Upper lobe of right lung (tissue), 1 donor: ENCODE measurements at places on chromosomes 1 and 21.
A peak's percentile ranks its signal among the peaks of the same experiment; 100 is the strongest.

DNA sequence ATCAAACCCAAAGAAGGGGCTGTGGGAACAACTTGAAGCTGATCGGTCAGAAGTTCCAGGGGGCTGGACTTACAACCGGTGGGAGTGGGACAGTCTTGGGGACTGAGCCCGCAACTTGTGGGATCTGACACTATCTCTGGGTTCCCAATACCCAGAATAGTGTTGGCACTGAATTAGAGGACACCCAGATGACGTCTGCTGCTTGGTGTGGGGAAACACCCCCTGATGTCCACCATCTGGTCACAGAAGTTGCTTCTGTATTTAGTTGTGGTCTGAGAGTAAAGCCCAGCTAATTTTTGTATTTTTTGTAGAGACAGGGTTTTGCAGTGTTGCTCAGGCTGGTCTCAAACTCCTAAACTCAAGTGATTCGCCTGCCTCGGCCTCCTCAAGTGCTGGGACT, 28.8 kb downstream of the SERBP1 start:
- no peaks in the 10 kb centered on the region for H3K27me3 ChIP-seq
- H3K36me3 ChIP-seq, result no peaks in the 10 kb centered on the region
- no peak for DNase-seq
- no peak overlapping the region for H3K4me3 ChIP-seq
- no peak overlapping the region for H3K27ac ChIP-seq
- H3K4me1 ChIP-seq, result peaks cover 13% of the 10 kb centered on the region

DNA sequence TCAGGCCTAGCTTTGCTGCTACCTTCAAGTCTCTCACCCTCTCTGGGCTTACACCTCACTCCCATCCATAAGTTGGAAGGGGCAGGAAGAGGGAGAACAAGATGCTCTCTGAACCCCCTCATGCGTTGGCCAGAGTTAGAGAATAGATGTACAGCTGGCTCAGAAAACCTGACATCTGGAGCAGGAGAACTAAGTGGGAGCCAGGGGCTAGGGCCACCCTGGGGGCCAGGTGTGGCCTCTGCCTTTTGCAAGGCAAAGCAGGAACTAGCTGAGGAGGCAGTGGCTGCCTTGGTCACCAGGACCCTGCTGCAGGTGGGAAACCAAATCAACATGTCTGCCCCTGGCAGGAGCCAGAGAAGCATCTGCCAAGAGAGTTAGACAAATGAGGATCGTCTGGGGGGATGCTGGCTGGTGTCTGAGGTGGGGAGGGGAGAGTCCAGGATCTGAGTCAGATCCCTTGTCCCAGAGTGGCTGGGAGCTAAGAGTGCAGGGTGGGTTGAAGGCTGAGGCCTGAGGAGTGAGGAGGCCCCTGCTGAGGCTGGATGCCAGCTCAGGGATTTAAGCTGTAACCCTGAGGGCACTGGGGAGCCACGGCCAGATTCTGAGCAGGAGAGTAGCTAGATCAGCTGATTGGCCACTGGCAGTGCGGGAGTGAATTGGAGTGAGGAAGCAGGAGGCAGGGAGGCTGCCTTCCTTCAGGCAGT, 115.0 kb downstream of the EPHB2 start:
- DNase-seq, result no peak
- no peak overlapping the region for H3K4me3 ChIP-seq
- H3K36me3 ChIP-seq, result no peaks in the 10 kb centered on the region
- no peaks in the 10 kb centered on the region for H3K27me3 ChIP-seq
- no peak overlapping the region for H3K27ac ChIP-seq
- H3K4me1 ChIP-seq, result no peaks in the 10 kb centered on the region

DNA sequence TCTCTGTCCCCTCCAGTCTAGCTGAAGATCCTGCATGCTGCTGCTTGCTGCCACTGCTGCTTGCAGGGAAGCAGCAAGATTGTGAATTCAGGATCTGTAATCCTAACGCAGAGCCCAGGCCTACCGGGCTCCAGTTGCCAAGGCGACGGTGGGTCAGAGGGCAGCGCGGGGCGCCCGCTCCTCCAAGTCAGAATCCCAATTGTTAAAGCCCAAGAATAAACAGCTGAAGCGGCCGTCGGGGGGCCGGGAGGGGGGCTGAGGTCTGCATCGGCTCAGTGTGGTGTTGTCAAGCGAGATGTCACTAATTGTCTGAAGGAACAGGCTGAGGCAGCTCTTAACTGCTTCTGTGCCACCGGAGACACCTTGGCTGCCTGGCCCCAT, 36.8 kb downstream of the AHDC1 start:
- H3K4me1 ChIP-seq, result peaks cover 79% of the 10 kb centered on the region
- no peaks in the 10 kb centered on the region for H3K36me3 ChIP-seq
- DNase-seq, result no peak
- no peak overlapping the region for H3K4me3 ChIP-seq
- H3K27me3 ChIP-seq, result no peaks in the 10 kb centered on the region

DNA sequence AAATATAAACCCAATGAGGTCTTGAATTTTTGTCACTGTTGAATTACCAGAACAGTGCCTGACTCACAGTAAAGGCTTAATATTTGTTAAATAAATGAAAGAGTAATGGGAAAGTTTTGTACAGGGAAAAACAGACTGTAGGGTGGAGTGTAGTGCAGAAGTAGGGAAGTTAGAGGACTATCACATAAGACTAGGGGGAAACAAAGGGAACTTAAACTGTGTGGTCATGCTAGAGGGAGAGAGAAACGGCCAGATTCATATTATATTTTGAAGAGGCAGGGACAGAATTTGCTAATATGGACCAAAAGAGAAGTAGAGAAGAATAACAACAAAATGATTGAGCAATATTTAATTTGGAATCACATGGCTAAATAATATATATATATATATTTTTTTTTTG, 14.8 kb downstream of the CTSK start:
- H3K4me1 ChIP-seq, result peaks cover 4% of the 10 kb centered on the region
- H3K27ac ChIP-seq, result no peak overlapping the region
- H3K36me3 ChIP-seq, result peaks cover 19% of the 10 kb centered on the region
- no peaks in the 10 kb centered on the region for H3K27me3 ChIP-seq
- no peak for DNase-seq
- no peak overlapping the region for H3K4me3 ChIP-seq

DNA sequence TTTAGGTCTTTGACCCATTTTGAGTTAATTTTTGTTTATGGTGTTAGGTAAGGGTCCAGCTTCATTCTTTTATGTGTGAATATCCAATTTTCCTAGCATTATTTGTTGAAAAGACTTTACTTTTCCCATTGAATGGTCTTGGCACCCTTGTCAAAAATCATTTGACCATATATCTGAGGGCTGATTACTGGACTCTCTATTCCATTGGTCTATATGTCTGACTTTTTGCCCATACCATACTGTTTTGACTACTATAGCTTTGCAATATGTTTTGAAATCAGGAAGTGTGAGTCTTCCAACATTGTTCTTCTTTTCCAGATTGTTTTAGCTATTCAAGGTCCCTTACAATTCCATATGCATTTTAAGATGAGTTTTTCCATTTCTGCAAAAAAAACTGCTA, 11.4 kb upstream of the CCSAP start:
- no peak overlapping the region for H3K27ac ChIP-seq
- no peaks in the 10 kb centered on the region for H3K27me3 ChIP-seq
- H3K36me3 ChIP-seq, result no peaks in the 10 kb centered on the region
- DNase-seq, result no peak
- H3K4me1 ChIP-seq, result no peaks in the 10 kb centered on the region
- no peak overlapping the region for H3K4me3 ChIP-seq

GRCh38 chr1:247833601-247834000, 8.1 kb downstream of the OR11L1 start:
- no peak for DNase-seq
- H3K36me3 ChIP-seq, result no peaks in the 10 kb centered on the region

GRCh38 chr1:181660621-181661020, 177.3 kb downstream of the CACNA1E start:
- no peak overlapping the region for H3K4me3 ChIP-seq
- no peaks in the 10 kb centered on the region for H3K36me3 ChIP-seq
- DNase-seq, result no peak
- H3K27me3 ChIP-seq, result no peaks in the 10 kb centered on the region
- no peaks in the 10 kb centered on the region for H3K4me1 ChIP-seq

GRCh38 chr1:236997882-236998281, 6.4 kb downstream of the MT1HL1 start:
- H3K27ac ChIP-seq, result no peak overlapping the region
- no peaks in the 10 kb centered on the region for H3K27me3 ChIP-seq
- no peaks in the 10 kb centered on the region for H3K4me1 ChIP-seq
- peak; percentile 77 for DNase-seq
- H3K4me3 ChIP-seq, result no peak overlapping the region

DNA sequence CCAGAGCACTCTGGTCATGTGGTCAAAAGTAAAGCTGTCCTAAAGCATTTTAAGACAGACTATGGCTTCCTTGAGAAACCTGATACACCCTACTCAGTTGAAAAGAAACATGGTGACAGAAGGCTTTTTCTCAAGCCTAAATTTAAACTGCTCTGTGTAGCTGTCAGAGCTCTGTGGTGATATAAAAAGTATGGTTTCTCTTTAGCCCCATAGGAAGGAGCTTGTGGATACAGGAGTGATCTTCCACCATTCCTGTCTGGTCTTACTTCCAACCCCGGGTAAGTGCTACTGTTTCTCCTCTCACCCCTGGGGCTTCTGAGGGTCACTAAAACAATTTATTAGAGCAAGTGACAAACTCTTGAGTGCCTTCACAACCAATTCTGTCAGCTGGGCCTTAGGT, 8.5 kb downstream of the TP53BP2 start:
- no peak overlapping the region for H3K27ac ChIP-seq
- H3K4me1 ChIP-seq, result peaks cover 60% of the 10 kb centered on the region
- no peaks in the 10 kb centered on the region for H3K36me3 ChIP-seq
- no peaks in the 10 kb centered on the region for H3K27me3 ChIP-seq

DNA sequence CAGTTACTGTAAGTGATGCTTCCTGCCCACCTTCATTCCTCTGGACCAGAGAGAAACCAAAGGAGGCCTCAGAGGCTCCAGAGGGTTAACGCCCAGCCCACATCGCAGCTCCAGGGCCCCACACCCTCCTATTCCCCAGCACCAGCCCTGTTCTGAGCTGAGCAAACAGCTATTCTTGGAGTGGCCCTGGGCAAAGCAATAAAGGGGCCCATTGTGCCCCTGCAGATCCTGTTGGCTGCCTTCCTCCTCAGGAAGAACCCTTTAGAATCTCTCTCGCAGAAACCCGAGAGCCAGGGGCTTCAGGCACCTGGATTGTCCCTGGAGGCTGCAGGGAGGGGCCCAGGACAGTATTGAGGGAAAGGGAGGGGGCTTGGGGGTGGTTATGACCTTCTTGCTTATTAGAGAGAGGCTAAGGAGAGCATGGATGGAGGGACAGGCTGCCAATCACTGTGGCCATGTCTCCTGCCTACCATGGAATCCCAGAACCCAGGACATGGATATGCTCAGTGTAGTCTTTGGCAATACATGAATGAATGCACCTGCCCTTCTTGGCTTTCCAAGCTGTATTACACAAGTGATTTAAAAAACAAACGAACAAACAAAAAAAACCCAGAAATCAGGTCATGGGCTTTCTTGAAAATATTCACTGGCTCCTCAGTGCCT, 9.2 kb downstream of the PADI2 start:
- no peaks in the 10 kb centered on the region for H3K4me1 ChIP-seq
- no peaks in the 10 kb centered on the region for H3K36me3 ChIP-seq
- no peak overlapping the region for H3K4me3 ChIP-seq
- no peak overlapping the region for H3K27ac ChIP-seq

DNA sequence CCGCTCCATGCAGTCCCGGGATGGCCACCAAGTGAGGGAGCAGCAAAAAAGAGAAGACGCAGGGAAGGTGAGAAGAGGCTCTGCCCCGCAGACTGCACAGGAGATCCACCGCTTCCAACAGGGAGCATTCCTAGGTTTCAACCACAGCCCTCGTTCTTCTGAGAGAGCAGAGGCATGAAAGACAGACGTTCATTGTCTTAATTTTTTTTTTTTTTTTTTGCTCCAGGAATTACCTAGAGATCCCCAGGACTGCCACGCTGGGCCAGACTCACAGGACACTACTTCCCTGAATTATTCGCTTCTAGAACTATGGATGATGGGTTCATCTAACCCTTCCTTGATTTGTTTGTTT, 33.2 kb upstream of the VASH2 start:
- no peaks in the 10 kb centered on the region for H3K27me3 ChIP-seq
- peaks cover 3% of the 10 kb centered on the region for H3K4me1 ChIP-seq
- no peaks in the 10 kb centered on the region for H3K36me3 ChIP-seq
- no peak overlapping the region for H3K4me3 ChIP-seq
- no peak overlapping the region for H3K27ac ChIP-seq

- H3K4me3 ChIP-seq, result no peak overlapping the region
- H3K27me3 ChIP-seq, result no peaks in the 10 kb centered on the region
- H3K27ac ChIP-seq, result no peak overlapping the region
- no peaks in the 10 kb centered on the region for H3K4me1 ChIP-seq
- DNase-seq, result no peak
- H3K36me3 ChIP-seq, result peaks cover 8% of the 10 kb centered on the region
Measured at GRCh38 chr1:117466761-117467160, 99.5 kb downstream of the MAN1A2 start.

DNA sequence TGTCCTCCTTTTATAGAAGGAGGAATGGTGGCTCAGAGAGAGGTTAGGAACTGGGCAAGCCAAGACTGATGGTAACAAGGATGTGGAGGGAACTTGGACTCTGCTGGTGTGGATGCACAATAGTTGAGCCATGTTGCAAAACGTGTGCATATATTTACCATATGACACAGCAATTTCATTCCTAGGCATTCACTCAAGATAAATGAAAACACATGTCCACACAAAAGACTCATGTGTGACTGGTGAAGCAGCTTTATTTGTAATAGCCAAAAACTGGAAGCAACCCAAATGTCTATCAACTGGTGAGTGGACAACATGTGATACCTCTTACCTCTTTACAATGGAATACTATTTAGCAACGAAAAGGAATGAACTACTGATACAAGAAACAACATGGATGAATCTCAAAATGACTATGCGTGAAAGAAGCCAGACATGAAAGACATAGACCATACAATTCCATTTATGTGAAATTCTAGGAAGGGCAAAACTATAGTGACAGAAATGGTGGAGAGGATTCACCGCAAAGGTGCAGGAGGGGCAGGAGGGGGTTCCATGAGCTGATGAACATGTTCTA, 36.2 kb downstream of the CAMK2N1 start:
- no peak for DNase-seq
- H3K36me3 ChIP-seq, result no peaks in the 10 kb centered on the region
- no peaks in the 10 kb centered on the region for H3K4me1 ChIP-seq
- H3K27me3 ChIP-seq, result no peaks in the 10 kb centered on the region
